ENCODE measurements at places on chromosomes 3 and 15. TPM values are rescaled to one million over a fixed set of nuclear protein-coding genes. Genes with fewer than 3 reads are reported as not detected.

GRCh38 chr3:52373676-52374075 lies 57.6 kb downstream of the DNAH1 start:
- H3K27ac ChIP-seq = no peak overlapping the region

Gene RFT1
- total RNA-seq = 23.5 TPM

GRCh38 chr3:165195640-165196576 lies at the start of gene SLITRK3:
Gene SLITRK3, minus strand, starts transcription at chr3:165196384. Its CDS starts 5,554 bp downstream, at chr3:165190830.
- no peak within 1 kb of the TSS for H3K4me3 ChIP-seq
- H3K27ac ChIP-seq = no peak within 1 kb of the TSS
- H3K4me1 ChIP-seq = no peaks in the 10 kb centered on the region
- H3K36me3 ChIP-seq = no peaks in the 10 kb centered on the region

- H3K36me3 ChIP-seq = peaks cover 10% of the 10 kb centered on the region
- no peak for DNase-seq
- H3K27me3 ChIP-seq = no peaks in the 10 kb centered on the region
- no peak overlapping the region for H3K27ac ChIP-seq
Measured at GRCh38 chr3:33117461-33117860, 3.6 kb downstream of the CRTAP start.

Gene ZNF502
- 5.7 TPM for total RNA-seq

- peaks cover 2% of the 10 kb centered on the region for H3K36me3 ChIP-seq
- H3K27ac ChIP-seq = no peak overlapping the region
- no peak overlapping the region for H3K4me3 ChIP-seq
Measured at GRCh38 chr3:13494463-13495350, 14.6 kb downstream of the HDAC11 start.

DNA sequence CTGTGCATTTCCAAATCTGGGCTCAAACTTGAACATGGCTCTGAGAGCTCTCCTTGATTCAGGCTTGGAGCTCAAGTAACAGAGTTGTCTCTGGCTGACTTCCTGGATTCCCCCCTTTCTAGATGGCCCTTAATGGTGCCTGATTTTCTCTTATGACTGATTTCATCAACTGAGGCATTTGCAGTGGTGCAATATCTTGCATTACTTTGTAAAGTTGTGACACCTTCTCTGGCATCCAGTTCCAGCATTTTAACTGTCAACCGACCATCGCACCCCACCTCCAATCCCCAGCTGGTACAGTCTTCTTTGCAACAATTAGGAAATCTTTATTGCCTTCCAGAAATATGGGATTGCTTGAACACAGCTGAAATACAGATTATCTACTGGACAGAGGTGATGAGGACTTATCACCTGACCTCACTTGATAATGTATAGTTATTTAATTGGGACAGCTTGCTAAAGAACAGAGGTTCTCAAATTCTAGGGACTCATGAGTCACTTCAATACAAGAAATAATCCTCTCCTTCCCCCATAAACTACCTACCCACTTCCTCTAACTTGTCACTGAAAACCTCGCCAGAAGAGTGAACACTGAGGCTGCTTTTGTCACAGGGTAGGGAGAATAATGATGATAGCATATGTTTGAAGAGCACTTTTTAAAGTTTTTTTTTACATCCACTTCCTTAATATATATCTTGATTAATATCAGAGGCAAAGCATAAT lies 41.8 kb downstream of the FILIP1L start:
- H3K27ac ChIP-seq = peak overlapping the region; percentile 63
- no peak for DNase-seq
- H3K4me3 ChIP-seq = no peak overlapping the region
- H3K27me3 ChIP-seq = no peaks in the 10 kb centered on the region
- peaks cover 27% of the 10 kb centered on the region for H3K4me1 ChIP-seq
- H3K36me3 ChIP-seq = no peaks in the 10 kb centered on the region

DNA sequence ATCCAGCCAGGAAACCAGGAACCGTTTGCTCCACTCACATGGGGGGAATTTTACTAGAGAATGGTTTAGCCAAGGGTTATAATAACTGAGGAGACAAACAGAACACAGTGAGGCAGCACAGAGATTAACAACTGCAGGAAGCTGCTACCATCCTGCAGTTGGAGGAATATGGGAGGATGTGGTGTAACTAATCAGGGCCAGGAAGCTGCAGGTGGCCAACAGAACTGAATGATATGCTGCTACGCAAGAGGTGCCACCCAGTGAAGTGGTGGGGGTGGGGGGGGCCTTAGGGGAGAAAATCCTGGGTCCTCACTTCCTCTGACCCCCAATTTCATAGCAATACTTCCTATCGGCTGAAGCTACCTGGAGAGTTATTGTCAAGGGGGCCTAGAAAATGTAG lies 306.4 kb upstream of the STT3B start:
- H3K27ac ChIP-seq = no peak overlapping the region
- DNase-seq = no peak
- no peak overlapping the region for H3K4me3 ChIP-seq
- no peaks in the 10 kb centered on the region for H3K36me3 ChIP-seq
- peaks cover 4% of the 10 kb centered on the region for H3K27me3 ChIP-seq

Gene TRIM59
- total RNA-seq = 65.4 TPM

DNA sequence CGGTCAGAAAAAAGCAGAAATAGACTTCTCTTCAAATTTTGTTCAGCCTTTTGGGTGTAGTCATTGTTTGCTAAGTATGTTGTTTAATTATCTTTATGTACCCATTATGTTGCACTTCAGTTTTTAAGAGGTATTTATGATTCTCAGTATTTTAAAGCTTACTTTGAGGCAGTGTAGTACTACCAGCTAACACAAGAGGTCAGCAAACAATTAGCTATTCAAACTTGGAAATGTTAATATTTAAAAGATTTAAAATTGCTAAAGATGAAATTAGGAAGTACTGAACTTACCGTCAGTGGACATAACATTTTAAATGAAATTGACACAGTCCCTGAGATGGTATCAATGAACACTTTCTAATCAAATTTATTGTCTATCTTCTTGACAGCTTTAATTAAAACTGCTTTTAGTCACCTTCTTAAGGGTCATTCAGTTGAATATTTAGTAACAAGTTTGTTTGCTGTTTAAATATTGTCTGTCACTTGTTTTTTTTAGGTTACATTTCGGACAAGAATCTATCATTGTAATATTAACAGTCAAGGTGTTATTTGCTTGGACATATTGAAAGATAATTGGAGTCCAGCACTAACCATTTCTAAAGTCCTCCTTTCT lies 28.1 kb downstream of the NKIRAS1 start:
- H3K27ac ChIP-seq = no peak overlapping the region
- peaks cover 6% of the 10 kb centered on the region for H3K36me3 ChIP-seq
- H3K4me1 ChIP-seq = no peaks in the 10 kb centered on the region

DNA sequence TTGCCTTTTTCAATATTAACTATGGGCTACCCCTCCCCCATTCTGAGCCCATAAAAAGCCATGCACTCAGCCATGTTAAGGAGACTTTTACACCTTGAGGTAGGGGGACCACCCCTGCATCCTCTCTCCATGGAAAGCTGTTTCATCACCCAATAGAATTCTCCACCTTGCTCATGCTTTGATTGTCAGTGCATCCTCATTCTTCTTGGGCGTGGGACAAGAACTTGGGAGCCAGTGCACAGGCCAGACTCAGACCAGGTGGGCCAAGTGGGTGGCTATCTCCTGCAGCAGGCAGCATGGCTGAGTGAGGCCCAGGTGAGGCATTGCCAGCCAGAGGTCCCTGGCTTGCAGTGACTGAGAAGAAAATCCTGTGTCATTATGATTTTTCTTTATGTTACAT lies 357.4 kb upstream of the CDIN1 start:
- no peaks in the 10 kb centered on the region for H3K4me1 ChIP-seq
- no peak for DNase-seq

- peaks cover 33% of the 10 kb centered on the region for H3K4me1 ChIP-seq
- peaks cover 28% of the 10 kb centered on the region for H3K27me3 ChIP-seq
- no peak overlapping the region for H3K4me3 ChIP-seq
- DNase-seq = peak; percentile 29
- no peaks in the 10 kb centered on the region for H3K36me3 ChIP-seq
- H3K27ac ChIP-seq = peak overlapping the region; percentile 86
Measured at GRCh38 chr15:76147906-76148570, 88.3 kb downstream of the TMEM266 start.

DNA sequence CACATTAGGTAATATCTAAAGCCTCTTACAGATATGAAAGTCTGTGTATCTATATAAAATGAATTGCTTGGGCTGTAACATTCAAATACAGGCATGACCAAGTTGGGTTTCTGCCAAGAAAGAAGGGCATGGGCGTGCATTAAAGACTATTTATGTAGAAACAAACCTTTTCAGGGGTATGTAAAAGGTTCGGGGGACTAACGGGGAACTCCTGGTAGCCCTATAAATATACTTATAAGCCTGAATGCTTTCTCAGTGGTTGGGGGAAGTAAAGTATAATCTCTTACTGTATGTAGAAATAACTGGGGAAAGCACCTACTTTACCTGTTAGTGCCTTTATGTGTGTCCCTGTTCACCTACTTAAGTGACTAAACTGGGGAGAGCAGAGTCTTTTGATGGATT lies 154.5 kb upstream of the TBL1XR1 start:
- H3K27ac ChIP-seq = no peak overlapping the region
- no peak overlapping the region for H3K4me3 ChIP-seq
- H3K27me3 ChIP-seq = no peaks in the 10 kb centered on the region
- no peak for DNase-seq
- H3K36me3 ChIP-seq = no peaks in the 10 kb centered on the region

DNA sequence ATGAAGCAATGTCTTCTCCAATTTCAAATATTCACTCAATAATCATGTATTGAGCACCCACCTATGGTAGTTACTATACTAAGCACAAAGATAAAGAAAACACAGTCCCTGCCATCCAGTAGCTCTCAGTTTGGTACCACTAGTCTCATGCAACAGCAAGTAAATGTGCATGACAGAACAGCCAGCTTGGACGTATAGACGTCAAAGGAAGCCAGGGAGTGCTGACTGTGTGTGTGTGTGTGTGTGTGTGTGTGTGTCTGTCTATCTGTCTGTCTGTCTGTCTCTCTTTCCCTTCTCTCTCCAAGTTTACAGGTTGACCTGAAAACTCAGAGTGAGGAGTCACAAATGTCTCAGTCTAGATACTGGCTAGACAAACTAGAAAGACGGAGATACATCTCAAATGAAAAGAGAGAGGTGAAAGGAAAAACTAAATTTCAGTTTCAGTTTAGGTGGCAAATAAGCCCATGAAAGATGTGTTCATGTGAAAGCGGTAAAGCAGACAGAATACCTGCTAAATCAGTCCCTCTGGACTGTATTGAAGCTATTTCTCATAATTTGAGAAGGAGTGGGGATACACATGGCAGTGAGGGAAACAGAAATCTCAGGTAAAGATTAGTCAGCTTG lies 141.1 kb upstream of the PTPRG start:
- H3K27me3 ChIP-seq = no peaks in the 10 kb centered on the region
- no peaks in the 10 kb centered on the region for H3K36me3 ChIP-seq
- H3K27ac ChIP-seq = no peak overlapping the region
- no peaks in the 10 kb centered on the region for H3K4me1 ChIP-seq
- DNase-seq = no peak
- no peak overlapping the region for H3K4me3 ChIP-seq

Gene AADAC
- total RNA-seq = not detected

DNA sequence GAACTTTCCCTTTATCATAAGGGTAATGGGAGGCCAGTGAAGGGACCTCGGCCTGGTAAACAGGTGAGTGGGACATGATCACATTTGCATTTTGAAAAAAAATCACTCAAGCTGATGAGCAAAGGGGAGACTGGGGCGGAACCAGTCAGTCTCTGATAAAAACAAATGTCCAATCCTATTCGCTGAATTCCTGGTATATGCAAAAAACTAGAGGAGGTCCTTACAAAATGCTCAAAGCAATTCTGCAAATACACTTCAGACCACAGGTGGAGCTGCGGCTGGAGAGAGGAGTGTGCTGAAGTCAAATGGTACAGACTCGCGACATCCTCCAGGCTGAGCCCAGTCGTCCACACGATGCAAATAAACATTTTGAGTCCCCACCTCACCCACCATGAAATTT lies 166.7 kb downstream of the FOXP1 start:
- H3K27me3 ChIP-seq = no peaks in the 10 kb centered on the region
- no peaks in the 10 kb centered on the region for H3K4me1 ChIP-seq
- H3K4me3 ChIP-seq = no peak overlapping the region
- H3K36me3 ChIP-seq = no peaks in the 10 kb centered on the region
- DNase-seq = no peak
- H3K27ac ChIP-seq = no peak overlapping the region

GRCh38 chr3:114112696-114113095 lies 56.2 kb downstream of the QTRT2 start:
- no peaks in the 10 kb centered on the region for H3K4me1 ChIP-seq
- H3K36me3 ChIP-seq = no peaks in the 10 kb centered on the region
- DNase-seq = no peak
- H3K27ac ChIP-seq = no peak overlapping the region

Gene ZNF80
- total RNA-seq = not detected

GRCh38 chr3:126064627-126065258 lies 19.2 kb downstream of the SLC41A3 start:
- DNase-seq = no peak
- 0 out of 2 replicates have a peak, but pooled peaks cover 2% of the 10 kb centered on the region for H3K36me3 ChIP-seq
- H3K4me1 ChIP-seq = no peaks in the 10 kb centered on the region
- H3K27me3 ChIP-seq = no peaks in the 10 kb centered on the region
- H3K4me3 ChIP-seq = no peak overlapping the region

GRCh38 chr15:66862940-66863335 lies 160.9 kb downstream of the SMAD6 start:
- peaks cover 4% of the 10 kb centered on the region for H3K36me3 ChIP-seq
- H3K4me3 ChIP-seq = no peak overlapping the region
- H3K27ac ChIP-seq = no peak overlapping the region
- no peaks in the 10 kb centered on the region for H3K27me3 ChIP-seq

DNA sequence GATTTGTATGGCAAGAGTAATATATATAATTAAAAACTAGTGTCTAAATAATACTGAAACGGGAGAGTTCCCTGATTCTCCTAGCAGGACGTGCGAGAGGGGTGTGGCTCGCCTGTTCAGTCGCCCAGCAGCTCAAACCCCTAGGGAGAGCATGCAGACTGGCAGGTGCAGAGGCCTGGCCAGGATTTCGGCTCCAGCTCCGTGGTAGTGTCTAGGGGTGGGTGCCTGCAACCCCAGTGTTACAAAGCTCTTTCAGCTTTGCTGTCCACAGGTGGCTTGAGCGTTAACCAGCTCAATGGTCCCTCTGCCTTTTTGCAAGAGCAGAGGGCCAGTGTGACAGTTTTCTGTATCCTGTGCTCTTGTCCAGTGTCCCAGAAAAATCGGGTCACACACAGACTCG lies 226.6 kb downstream of the ALCAM start:
- no peaks in the 10 kb centered on the region for H3K36me3 ChIP-seq
- peaks cover 10% of the 10 kb centered on the region for H3K4me1 ChIP-seq
- no peak for DNase-seq
- H3K27me3 ChIP-seq = no peaks in the 10 kb centered on the region
- no peak overlapping the region for H3K4me3 ChIP-seq

- peaks cover 53% of the 10 kb centered on the region for H3K27me3 ChIP-seq
- H3K36me3 ChIP-seq = no peaks in the 10 kb centered on the region
- no peak overlapping the region for H3K27ac ChIP-seq
- DNase-seq = no peak
- no peak overlapping the region for H3K4me3 ChIP-seq
Measured at GRCh38 chr3:133883641-133884040, 12.0 kb downstream of the RAB6B start.

Gene TLR9
- total RNA-seq = not detected

- peaks cover 18% of the 10 kb centered on the region for H3K4me1 ChIP-seq
- no peak for DNase-seq
- H3K27ac ChIP-seq = peak overlapping the region; percentile 97
- H3K27me3 ChIP-seq = no peaks in the 10 kb centered on the region
Measured at GRCh38 chr3:156818273-156818651, 7.9 kb upstream of the LEKR1 start.

Measured in IMR-90 (cell line).